MCF 10A (cell line): ENCODE measurements at places on chromosomes 2 and 18.

- no peak for DNase-seq
Measured at GRCh38 chr2:150034665-150035064, 447.1 kb upstream of the MMADHC start.

GRCh38 chr2:144086965-144087364, 433.0 kb downstream of the ZEB2 start:
- no peak for DNase-seq

GRCh38 chr2:54047091-54047490, 68.3 kb upstream of the ACYP2 start:
- peak; percentile 72 for DNase-seq

DNA sequence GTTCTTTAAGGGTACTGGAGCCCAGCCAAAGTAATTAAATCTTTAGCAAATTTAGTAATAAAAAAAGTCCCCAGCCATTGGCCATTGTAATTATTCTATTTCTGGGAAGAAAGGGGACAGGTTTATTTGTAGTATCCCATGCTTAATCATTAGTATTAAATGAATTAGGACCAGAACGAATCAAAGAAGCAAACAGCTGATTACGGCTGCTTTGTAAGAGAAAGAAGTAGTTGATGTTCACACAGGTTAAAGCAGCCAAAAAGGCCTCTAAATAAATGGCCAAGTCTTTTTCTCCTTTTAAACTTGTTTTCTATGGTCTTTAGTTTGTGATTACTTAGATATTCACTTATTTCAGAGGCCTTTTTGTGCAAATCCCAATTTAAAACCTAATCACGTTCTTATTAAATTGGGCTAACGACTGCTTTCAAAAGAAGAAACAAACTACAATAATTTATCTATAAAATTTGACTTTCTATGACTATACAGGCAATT, 48.6 kb upstream of the DNAH7 start:
- no peak for DNase-seq
